ENCODE measurements at places on chromosomes 2 and 18.

DNA sequence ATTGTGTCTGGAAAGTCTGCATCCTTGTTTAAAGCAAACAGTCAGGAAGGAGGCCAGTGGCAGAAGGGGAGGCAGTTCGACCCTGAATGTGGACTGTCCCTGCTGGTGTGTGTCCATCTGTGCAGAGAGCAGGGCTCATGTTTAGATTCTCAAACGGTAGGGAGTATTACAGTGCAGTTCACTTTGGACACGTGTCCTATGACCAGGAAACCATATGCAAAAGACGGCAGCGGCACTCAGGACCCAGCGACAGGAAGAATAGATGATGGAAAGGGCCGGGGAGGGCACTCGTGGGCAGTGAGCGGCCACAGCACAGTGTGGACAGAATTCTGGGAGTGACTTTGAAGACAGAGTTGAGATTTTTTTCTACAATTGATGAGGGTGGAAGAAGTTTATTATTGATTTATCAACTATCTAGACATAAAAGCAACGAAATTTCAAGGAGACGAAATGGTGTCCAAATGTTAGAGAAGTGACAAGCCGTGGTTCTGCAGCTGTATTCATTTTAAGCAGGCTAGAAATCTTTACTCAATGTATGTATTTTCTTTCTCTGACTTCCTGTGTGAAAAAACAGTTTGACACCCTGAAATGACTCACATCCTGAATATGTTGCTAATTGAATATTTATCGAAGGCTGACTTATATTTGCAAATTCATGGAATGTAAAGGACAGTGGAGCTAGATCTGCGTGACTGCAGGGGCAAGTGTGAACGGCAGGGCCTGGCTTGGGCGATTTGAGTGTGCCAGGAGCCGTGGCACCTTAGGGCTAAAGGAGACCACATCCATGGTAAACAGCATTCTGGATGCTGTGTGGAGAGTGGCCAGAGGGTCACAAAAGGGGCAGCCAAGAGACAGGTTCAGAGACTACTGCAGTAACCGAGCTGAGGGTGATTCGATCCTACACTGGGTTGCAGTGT, 214.2 kb downstream of the PTGR3 start:
- peak; percentile 9 for DNase-seq

DNA sequence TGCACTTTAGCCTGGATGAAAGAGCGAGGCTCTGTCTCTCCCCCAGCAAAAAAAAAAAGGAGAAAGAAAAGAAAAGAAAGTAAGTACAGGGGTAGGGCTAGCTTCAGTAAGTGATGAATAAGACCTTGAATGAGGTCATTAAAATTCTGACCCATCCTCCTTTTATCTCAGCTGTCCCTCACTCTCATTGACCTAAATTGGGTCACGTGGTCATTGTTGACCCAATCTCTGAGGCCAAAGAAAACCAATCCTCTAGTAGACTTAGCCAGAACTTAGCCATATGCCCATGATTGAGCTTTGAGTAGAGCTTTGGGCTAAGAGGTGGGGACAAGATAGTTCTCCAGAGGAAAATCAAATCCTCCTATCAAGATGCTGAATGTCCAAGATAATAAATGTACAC, 149.3 kb downstream of the PDE11A start:
- no peak for DNase-seq

DNA sequence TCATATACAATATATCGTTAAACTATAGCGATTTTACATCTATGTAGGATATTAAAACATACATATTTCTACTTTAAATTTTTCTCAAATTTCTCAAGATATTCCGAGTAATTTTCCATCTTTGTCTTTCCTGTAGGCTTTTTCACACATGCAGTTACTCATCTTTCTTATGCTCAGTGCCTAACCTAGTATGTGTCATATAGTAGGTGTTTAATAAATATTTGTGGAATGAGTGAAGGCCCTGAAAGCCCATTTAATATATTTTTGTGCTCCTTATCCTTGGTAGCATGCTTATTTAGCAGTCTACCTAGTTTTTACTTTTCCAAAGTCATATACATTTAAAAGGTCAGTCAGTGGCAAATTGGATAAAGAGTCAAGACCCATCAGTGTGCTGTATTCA, 67.3 kb downstream of the ITGB6 start:
- no peak for DNase-seq

GRCh38 chr2:119377993-119378345, 11.2 kb downstream of the DBI start:
- DNase-seq = no peak

- DNase-seq = no peak
Measured at GRCh38 chr2:78992451-78992806, 33.1 kb upstream of the REG3G start.

DNA sequence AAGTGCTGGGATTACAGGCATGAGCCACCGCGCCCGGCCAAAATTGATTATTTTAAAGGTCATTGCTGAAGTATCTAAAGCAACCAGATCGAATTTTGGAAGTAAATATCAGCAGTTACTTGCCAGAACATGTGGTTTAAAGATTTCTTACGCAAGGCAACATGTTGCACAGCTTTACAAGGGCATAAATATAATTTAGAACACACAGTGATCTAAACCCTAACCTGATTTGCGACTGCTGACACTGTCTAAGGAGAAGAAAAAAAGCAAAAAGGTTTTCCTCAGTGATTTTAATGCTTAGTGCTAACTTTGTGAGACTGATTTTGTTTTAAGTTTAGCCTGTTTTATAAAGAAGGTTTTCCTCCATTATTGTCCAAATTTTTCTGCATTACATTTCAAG, 569.9 kb upstream of the LINC00305 start:
- DNase-seq = no peak

GRCh38 chr2:108604196-108604595, 69.9 kb downstream of the LIMS1 start:
- DNase-seq = no peak

- no peak for DNase-seq
Measured at GRCh38 chr2:55923091-55923981, at the start of gene EFEMP1. Gene EFEMP1, minus strand, starts transcription at chr2:55923782. Its CDS starts 1,342 bp downstream, at chr2:55922440.

GRCh38 chr2:239231231-239232194, 169.3 kb downstream of the HDAC4 start:
- DNase-seq = no peak

- DNase-seq = no peak
Measured at GRCh38 chr2:216233281-216233995, 124.3 kb downstream of the XRCC5 start.

DNA sequence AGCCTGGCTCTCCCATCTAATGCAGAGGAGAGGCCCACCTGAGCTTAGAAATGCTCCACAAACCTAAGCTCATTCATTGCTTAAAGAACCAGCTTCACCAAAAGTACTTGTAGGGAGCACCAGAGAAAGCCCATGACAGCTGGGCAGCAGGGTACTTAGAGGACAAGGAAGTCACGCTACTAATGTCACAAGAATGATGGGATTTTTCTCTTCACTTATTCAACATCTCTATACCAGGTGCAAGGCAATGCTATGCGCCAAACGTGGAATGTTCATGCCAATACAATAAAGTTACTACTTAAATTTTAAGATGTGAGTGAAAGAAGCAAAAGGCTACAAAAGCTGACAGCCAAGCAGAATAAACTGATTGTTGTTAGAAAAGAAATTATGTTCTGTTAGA, 36.0 kb downstream of the LONRF2 start:
- no peak for DNase-seq

DNA sequence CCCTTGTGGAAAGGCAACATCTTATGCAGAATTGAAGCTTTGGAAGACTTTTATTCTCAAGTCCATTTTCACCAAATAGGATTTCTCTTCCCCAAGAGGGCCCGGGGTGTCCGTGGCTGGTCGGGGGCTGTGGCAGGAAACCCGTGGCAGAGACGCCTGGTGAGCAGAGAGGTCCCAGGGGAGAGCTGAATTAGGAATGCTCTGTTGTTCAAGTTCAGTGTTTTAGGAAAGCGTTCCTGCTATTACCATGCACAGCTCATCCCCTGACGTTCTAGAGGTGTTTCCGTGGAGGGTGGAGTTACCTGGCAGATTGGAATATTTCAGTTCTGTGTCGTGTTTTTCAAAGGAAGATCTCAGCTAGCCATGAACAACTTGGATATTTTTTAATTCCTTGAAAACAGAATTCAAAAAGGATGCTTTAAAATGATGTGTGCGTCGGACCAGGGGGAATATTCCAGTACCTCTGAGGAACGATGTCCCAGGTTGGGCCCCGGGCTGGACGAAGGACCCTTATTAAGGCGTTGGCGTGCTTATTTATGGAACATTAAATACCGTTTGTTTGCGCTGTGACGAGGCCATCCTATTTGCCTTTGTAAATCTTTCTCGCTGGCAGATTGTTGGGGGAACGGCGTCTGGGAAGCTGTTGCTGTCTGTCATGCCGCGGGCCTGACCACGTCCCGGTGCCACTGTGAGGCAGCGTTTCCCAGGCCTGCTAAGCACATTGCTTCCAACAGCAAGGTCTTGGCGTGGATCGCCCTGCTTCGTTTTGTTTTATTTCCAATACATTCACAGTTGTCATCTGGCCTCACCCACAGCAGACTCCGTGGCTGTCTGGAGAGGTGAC, 8.2 kb downstream of the NFATC1 start:
- no peak for DNase-seq

- no peak for DNase-seq
Measured at GRCh38 chr2:48912110-48912509, 156.6 kb upstream of the LHCGR start.

- DNase-seq = no peak
Measured at GRCh38 chr2:81583311-81584108, 1279.0 kb upstream of the LRRTM1 start.

DNA sequence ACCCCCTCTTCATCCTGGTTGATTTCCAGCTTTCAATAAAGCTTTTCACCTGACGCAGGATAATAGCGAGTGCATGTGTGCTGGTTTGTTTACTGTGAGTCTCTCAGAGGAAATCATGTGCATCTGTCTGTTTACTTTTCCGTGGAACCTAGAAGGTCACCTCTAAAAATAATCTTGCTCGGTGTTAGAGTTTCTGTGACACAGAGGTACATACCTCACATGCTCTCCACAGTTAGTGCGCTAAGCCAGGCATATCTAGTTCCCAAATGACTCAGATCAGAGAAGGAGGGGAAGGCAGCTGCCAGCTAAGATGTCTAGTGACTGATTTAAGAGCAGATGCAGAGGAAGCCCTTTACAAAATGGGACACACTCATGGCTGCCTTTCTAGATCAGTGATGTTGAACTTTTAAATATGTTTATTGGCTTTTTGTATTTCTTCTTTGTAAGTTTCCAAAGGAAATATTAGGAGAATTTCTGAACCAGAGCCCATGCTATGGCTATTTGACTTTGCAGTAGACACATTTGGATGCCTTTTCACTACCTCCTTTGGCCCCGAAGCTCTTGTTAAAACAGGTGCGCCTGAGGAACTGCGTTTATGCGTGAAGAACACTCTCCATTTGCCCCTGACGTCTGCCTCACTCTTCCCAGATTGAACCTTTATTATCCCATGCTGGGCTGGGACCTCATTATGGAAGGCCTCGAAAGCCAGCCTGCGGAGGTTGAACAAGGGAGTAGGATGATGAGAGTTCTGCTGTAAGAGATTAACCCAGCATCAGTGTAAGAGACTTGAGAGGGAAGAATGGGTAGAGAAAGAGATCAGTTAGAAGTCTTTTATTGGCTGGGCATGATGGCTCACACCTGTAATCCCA, 145.6 kb downstream of the FAM161A start:
- no peak for DNase-seq

- DNase-seq = no peak
Measured at GRCh38 chr2:60370814-60371213, 182.6 kb downstream of the BCL11A start.

GRCh38 chr2:170446078-170446477, 268.1 kb downstream of the MYO3B start:
- no peak for DNase-seq

GRCh38 chr2:69022548-69022947, 9.6 kb downstream of the ANTXR1 start:
- DNase-seq = no peak

- no peak for DNase-seq
Measured at GRCh38 chr2:168624028-168624427, 168.0 kb downstream of the CERS6 start.

GRCh38 chr2:199144036-199144435, 313.7 kb downstream of the SATB2 start:
- no peak for DNase-seq

DNA sequence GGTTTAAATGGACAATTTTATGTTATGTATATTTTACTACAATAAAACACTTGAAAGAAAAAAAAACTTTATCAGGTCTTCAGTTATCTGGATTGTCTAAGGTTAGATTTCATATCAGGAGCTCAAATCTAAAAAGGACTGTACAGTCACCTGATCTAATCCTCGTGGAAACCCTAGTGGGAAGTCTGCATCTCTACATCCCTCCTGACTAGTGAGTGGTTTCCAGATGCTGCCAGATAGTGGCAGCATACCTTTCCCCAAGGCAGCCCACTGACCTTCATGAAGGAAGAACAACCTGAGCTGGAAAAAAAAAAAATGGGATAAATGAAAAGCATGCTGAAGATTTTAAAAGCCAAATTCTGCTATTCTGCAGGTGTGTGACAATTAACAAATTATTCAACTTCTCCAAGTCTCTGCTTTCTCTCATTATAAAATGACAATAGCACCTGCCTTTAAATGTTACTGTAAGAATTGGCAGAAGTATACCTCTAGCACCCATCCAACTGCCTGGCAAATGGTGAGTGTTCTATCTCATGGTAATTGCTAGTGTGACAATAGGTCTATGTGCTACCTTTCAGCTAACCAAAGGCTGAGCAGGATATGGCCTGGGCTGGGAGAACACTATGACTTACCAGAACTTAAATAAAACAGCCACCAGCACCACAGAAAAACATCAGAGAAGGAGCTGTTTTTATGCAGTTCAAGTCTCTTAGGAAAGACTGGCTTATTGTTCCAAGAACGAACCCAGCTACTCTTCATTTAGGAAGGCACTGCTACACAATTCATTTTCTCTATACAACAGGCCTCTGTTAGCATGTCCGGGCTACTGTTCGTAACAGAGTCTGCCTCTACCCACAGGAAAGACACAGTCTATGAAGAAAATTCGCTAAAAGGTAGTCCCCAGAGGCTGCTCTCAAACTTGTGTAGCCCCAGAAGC, 8.6 kb downstream of the CLASP1 start:
- DNase-seq = no peak

GRCh38 chr18:63684718-63685117, 18.0 kb upstream of the SERPINB11 start:
- no peak for DNase-seq

- DNase-seq = no peak
Measured at GRCh38 chr2:132404056-132404455, 12.5 kb upstream of the GPR39 start.

DNA sequence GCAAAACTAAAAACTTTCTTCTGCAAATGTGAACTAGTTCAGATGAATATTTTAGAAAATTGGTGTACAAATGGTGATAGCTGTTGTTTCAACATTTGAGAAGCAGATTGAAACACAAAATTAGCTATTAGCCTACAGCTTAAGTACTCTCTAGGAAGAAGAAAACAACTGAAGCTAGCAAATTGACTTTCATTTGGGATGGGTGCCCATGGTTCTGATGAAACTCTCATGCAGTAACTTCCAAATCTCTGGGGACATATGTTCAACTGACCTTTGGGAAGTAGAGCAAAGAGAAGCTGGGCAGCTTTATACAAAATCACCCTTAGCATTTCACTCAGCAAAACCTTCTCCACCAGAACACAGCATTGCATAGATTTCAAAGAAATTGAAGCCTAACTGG, 119.0 kb downstream of the GALNT13 start:
- no peak for DNase-seq

Data from effector memory CD8-positive, alpha-beta T cell (primary cell).